Activated CD4-positive, alpha-beta T cell treated with anti-CD3 and anti-CD28 coated beads, Interleukin-2, amount 10 ng/mL, durations not matched to agents 7 days and 5 days (primary cell): ENCODE measurements at places on chromosomes 4 and X.

DNA sequence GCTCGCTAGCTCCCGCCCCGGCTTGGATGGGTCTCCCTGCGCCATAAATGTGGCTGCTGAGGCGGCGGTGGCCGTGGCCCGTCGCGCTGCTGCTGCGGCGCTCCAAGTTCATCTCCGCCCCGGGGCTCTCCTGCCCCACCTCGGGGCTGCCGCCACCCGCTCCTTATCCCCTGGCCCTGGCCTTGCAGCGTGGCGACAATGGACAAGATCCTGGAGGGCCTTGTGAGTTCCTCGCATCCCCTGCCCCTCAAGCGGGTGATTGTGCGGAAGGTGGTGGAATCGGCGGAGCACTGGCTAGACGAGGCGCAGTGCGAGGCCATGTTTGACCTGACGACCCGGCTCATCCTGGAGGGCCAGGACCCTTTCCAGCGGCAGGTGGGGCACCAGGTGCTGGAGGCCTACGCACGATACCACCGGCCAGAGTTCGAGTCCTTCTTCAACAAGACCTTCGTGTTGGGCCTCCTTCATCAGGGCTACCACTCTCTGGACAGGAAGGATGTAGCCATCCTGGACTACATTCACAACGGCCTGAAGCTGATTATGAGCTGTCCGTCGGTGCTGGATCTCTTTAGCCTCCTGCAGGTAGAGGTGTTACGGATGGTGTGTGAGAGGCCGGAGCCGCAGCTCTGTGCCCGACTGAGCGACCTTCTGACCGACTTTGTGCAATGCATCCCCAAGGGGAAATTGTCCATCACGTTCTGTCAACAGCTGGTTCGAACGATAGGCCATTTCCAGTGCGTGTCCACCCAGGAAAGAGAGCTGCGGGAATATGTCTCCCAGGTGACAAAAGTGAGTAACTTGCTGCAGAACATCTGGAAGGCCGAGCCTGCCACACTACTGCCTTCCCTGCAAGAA lies 763 bp downstream of the USP38 start:
- DNase-seq, result peak; percentile 28

GRCh38 chr4:109959195-109959594 lies 46.5 kb downstream of the EGF start:
- no peak for DNase-seq

DNA sequence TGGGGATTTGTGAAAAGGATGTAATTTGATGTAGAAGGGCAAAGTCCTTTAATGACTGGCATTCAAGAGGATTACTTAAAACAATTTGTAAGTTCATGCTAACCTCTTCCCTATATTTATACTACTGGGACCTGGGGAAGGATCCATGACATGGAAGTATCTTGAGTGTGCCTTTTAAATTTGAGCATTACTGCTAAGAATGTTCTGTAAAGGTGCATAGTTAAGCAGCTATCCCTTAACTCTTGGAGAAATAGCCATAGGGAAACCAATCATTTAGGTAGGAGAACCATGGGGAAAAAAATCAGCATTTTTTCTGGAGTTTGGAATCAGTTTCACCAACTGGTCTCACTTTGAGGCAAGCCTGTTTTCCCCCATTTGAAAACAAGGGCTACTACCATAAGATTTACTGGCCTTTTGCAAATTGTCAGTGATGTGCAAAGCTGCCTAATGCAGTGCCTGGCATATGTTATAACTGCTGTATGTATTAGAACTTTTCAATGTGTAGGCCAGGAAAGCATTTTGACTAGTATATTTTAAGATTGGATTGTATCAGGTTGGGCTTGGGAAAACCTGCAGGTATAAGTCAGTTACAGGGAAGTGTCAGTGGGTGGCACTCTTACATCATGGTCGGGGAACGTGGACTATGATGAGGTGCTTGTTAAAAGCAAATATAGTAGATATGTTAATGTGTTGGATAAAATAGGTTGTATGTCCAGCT lies 72.1 kb downstream of the PRSS12 start:
- peak; percentile 58 for DNase-seq

DNA sequence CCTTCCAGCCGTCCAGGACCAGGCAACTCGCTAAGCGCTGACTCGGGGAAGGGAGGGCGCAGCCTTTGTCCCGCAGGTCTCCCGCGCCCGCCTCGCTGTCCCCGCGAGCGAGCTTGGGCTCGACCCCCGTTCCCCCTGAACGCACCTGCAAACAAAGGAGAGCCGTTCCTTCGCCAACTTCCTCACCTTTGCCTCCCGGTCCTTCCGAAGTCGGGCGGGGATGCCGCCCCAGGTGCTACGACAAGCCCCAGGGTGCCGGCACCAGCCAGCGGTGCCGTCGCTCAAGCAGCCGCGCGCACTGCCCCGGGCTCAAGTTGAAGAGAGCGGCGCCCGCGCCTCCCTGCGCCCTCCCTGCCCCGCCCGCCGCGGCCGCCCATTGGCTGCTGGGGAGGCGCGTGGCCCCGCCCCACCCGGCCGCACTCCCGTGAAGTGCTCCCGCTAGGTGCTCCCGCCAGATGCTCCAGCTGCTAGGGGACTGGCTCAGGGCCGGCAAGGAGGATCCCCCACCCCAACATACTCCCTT lies 107.1 kb downstream of the NSUN7 start:
- peak; percentile 53 for DNase-seq

DNA sequence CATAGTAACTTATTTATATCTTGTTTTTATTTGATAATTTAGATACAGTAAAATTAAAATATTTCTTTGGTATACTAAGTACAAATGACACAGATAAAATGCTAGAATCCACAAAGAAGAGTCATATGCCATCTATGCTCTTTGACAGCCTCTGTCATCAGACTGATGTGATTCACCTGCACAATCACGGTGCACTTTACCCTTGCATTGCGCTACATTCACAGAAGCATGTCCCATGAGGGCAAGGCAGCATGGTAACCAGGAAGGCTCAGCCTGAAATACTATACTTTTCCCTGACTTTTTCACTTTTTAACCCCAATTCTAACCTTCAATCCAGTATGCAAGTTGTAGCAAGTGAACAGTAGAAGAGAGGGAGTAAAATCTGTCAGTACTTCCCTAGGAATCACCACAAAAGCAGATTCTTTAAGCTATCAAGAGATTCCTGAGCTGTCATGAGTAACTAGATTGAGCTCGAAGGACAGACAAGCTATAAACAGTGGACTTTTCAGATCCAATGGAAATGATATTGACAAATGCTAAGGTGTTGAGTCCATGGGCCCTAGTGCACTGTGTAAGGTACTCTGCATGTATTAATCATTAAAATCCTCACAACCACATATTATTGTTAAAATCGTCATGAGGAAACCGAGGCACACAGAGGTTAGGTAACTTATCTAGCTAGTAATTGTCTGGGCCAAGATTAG lies 14.2 kb downstream of the SEC24D start:
- DNase-seq, result no peak

DNA sequence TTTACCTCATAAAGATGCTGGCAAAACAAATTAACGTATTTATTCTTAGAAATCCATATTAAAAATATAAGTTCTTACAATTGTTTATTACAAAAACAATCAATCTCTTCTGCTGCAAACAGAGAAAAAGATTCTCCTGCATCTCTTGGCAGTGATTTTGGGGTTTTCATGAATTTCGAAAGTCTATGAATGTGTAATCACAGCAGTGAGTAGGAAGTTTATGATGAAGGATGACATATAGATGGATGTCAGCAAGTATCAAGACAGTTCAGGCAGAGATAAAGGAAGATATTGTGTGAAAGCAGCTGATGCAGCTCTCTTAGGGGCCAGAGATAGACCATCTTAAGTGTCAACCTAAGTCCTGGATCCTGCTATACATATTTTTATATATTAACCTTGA lies 196.9 kb upstream of the BANK1 start:
- DNase-seq, result no peak

DNA sequence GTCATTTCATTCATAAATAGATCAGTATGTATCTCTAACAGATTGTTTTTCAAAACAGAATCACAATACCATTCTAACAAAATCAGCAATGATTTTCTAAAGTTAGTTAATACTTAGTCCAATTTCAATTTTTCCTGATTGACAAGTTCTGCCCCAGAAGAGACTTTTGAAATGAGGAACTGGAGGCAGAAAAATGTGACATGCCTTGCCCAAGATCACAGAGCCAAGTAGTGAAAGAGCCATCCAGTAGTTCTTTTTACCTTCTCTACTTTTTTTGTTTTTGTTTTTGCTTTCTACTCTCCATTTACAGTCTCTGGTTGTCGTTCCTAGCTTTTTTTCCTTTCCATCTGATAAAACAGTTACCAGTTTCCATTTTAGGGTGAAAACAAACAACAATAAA lies 129.3 kb upstream of the TMEM164 start:
- DNase-seq, result no peak

DNA sequence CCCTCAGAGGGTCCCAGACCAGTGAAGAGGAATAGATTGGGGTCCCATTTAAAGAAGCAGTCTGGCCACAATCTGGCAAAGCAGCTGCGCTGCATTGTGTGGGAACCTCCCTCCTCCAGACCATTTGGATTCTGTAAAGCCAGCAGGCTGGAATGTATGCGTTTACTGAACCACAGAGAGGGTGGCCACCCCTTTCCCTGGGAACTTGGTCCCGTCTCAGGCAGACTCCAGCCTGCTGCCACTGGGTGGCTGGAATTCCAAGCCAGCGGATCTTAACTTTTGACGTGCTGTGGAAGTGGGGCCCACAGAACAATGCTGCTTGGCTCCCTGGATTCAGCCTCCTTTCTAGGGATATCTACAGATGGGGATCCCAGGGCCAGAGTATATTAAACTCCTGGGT lies 307.2 kb downstream of the DACH2 start:
- DNase-seq, result no peak

DNA sequence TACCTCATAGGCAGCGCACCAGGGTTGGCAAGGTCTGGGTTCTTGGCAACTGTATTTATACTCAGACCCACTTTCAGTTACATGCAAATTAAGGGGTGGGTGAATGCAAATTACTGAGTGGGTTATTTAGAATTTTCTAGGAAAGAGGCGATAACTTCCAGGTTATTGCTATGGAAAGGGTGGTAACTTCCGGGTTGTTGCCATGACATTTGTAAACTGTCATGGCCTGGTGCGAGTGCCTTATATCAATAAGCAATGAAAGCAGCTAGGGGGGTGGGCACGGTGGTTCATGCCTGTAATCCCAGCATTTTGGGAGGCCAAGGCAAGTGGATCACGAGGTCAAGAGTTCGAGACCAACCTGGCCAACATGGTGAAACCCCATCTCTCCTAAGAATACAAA lies 57.5 kb upstream of the SLC7A3 start:
- no peak for DNase-seq

GRCh38 chr4:155742310-155743015 lies 16.4 kb upstream of the GUCY1B1 start:
- DNase-seq, result no peak

DNA sequence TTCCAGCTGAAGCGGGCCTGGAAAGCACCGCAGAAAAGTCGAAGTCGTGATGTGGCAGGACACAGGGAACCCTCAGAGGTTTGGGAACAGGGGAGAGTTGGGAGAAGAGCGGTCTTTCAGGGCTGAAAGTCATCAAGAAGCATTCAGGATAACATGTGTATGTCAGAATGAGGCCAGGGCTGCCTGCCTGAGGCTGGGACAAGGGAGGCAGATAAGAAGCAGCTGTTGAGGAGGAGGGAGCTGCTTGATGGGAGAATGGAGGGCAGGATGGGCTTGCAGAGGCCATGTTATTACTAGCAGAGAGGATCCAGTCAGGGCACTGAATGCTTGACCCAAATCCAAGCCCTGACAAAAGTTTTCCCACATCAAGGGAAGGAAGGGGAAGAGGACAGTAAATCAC lies 132.0 kb downstream of the ATG4A start:
- no peak for DNase-seq

DNA sequence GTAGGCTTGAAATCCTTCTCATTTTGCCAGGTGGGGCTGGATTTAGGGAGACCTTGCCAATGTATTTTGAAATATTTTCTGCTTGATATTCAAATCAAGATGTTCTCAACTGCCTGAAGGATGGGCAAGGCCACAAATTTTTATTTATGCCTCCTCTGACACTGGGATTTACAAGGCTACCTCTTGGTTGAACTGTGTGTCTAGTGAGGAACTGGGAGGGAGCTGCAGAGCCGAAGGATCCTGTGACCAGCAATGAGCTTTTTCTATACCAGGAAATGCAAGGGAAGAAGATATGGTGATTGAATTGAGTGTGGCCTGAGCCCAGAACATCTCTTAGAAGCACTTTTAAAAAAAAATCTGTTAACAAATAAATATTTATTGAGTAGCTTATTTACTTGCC lies 14.9 kb downstream of the VSIG1 start:
- DNase-seq, result no peak

DNA sequence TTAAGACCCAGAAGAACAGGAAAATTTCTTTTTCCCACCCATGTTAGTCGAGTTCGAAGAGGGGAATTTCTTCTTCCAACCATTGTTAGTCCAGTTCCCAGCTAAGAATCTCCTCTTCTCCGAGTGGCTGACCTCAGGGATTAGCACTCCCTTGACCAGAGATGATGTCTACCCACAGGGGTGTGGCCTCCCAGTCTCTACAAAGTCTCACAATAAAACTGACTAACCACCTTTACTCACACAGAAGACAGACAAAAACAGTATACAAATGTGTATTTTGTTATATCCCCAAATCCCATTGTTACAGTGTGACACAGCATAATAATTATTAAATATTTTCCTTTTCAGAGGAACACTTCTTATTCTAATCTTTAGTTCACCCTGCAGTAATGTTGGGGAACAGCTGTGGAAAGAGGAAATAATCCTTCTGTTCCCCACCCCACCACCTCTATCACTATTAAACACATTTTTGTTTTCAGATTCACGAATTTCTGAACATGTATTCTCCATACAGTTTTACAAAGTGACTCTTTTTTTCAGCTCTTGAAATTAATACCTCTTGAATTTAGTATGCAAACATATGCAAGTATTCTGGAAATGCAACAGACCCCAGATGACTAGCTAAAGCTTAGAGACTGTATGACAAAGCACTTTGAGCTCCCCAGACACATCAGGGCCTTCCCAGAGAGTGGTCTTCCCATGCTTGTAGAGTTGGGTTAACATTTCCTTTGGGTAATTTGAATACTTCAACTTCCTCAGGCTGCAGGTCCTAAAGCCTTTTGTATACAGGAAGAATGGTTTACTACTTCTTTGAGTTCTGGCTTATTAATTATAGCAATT lies 62.5 kb upstream of the NFKB1 start:
- DNase-seq, result no peak

- no peak for DNase-seq
Measured at GRCh38 chrX:38859602-38860001, 58.3 kb downstream of the MID1IP1 start.

DNA sequence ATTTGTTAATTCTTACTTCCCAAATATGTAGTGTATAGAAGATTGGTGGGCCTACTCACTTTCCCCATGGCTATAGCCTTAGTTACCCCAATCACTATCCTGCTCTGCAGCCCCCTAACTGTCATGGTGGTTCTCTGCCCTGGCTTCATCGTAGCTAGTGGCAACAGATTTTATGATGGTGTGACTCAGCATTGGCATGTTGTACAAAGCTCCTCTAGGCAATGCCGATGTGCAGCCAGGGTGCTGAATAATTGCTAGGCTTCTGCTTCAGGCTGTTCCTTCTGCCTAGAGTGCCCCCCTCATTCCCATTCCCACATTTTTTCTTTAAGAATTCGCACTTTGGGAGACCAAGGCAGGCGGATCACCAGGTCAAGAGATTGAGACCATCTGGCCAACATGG lies 35.2 kb downstream of the AFF2 start:
- DNase-seq, result no peak
